ENCODE measurements at places on chromosomes 2 and 18. TPM values are rescaled to one million over a fixed set of nuclear protein-coding genes. Genes with fewer than 3 reads are reported as not detected.

DNA sequence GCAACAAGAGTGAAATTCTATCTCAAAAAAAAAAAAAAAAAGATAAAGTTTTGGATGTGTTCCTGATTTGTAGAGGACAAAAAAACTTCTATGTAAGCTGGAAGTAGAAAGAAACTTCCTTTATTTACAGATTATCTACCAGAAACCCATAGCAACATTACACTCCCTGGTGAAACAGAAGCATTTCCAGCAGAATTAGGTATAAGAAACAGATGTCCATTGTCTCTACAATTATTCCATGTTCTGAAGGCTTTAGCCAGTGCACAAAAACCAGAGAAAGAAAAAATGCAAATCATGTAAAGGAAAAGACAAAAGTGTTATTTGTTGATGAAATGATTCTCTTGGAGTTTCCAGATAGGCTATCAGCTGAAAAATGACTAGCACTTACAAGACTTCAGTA is 4.9 kb downstream of the TUBB6 start:
- no peak for DNase-seq

- DNase-seq = no peak
These were observed 18.2 kb downstream of the RBM43 start for GRCh38 chr2:151243468-151243867.

GRCh38 chr2:21676676-21677075 is 552.9 kb downstream of the TDRD15 start:
- DNase-seq = no peak

- DNase-seq = no peak
These were observed 498.3 kb upstream of the LRRTM4 start for GRCh38 chr2:78020491-78020890.

DNA sequence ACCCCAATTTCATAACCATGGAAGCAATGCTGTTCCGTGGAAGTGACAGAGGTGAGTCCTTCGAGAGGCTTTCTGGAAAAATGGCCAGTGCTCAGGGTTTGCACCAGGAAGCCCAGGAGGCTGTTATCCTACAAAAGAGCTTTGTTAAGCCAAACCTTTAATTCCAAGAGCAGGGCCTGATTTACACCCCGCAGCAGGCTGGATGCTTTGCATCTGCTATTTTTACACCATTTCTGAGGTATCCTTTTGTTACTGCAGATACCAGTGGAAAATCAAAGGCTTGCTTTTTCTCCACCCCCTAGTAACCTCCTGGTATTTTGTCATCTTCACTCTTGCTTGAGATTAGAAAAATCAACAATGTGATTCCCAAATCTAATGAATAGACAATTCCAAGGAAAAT is 380.6 kb downstream of the SOX11 start:
- DNase-seq = no peak

DNA sequence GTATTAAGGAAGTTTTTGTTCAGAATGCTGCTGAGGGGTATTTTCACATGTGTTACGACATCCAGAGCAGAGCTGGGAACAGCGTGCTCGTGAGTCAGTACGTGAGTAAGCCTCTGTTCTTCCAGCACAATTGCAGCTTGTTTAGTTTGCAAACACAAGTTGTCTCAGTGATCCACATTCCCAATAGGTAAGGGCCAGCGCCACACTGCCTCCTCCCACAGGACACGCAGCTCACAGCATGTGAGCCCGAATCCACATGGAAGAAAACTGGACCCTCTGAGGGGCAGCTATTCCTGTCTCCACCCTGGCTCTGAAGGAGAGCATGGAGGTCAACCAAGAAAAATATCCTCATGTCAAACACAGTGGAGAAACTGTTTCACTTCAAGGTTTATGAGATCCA is 173.9 kb upstream of the PID1 start:
- peak; percentile 98 for DNase-seq

DNA sequence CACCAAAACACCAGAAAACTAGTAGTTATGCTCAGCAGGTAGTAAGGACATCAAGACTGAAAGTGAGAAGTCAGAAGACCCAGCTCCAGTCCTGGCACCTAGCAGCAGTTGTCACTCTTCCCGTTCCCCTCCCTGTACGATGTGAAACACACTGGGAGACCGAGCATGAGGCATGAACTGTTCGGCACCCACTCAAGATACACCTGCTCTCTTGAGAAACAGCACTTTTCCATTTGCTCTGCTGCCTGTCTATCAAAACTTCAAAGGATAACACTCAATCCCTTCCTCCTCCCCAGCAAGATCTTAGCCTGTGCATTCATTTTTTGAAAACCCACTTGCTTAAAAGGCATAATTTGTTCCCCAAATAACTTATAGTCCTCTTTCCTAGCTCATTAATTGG is 123.9 kb downstream of the PLEKHM3 start:
- no peak for DNase-seq

DNA sequence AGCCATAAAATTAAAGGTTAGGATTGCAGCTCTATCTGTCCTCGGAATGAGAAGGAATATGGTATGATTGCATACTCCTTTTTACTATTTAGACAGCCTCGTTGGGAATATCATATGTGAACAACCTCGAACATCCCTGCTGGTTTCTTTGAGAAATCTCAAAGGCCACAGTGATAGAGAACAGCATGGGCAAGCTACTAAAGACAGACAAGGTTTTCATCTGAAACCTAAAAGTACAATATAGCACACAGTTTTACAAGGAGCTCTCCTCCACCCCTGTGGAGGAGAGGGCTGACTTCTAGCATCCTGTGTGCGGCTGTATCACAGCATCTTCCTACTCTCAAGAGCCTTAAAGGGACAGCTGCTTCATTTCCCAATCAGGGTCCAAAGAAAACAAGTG is 104.3 kb downstream of the VWC2L start:
- no peak for DNase-seq

DNA sequence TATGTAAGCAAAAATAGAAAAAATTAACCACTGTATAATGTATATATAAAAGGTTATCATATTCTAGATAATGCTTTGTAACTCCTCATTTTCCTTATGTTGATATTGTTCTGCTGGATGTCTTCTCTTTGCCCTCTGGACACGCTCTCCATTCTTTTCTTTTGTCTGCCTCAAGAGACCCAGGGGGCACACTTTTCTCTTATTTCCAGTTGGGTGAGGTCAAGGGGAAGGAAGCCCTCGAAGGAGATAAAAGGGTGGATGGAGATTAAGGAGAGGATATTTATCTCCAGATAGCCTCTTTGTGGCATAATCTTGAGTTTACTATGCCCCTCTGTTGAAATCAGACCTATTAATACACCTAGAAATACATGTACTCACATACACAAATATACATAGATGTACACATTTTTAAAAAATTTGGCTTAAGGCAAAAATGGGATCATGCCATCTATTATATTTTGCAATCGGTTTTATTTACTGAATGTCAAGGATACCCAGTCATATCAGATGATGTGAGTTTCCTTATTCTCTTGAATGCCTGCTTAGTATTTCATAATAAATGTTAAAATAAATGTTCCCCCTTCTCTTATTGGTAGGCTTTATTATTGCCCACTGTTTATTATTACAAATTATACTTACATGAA is 65.3 kb downstream of the LCLAT1 start:
- DNase-seq = no peak

SERPINB3 gene
- total RNA-seq = not detected

CCBE1 gene
- 54.9 TPM for total RNA-seq

SAG gene
- total RNA-seq = not detected

All from LHCN-M2 (cell line).